ENCODE measurements at places on chromosomes 13 and 19.

- DNase-seq, result no peak
Observed at GRCh38 chr13:60326273-60326672, 70.7 kb upstream of the TDRD3 start.

- DNase-seq, result no peak
Observed at GRCh38 chr13:32525766-32526165, 12.8 kb downstream of the N4BP2L2 start.

- no peak for DNase-seq
Observed at GRCh38 chr19:45474606-45475521, 7.1 kb downstream of the FOSB start.

DNA sequence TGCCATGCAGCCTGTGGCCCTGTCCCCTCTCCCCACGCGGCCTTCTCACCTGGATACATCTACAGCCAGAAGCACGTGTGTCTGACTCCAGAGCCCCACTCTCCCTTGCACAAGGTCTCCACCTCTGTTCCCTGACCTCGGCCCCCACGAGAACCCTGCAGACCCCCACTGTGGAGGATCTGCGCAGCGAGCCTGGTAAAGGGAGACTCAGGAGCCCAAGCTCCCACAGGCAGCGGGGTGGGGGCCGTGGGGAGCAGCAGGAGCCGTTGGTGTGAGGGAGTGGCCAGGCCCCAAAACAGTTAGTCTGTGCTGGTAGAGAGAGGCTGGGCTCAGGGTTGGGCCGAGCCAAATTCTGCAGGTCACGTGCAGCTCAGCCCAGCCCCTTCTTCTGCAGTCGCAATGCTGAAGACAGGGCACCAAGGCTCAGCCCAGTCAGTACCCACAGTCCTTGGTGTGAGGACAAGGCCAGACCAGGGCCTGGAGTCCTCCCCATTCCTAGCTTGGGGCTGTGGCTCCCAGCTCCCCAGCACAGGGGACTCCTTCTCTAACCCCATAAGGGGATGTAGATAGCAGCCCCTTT, 28.7 kb upstream of the SLC7A10 start:
- no peak for DNase-seq

GRCh38 chr13:20570517-20570916, 3.6 kb downstream of the IFT88 start:
- DNase-seq, result no peak

DNA sequence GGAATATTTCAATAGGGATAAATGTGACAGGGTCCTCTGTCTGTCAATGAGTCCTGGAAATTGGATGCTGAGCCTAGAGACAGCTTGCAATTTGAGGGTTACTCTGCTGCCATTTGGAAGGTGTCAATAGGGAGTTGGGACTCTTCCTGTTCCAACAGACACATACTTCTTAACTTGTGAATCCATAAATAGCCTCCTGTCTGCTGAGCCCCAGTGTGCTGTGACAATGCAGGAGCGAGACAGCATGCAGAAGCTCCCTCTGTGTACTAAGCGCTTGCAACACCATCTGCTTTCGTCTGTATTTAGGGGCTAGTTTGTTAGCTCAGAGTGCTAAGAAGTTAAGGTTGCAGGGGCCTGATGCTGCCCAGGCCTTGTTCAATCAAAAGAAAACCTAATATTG, 58.5 kb upstream of the GPR12 start:
- DNase-seq, result no peak

DNA sequence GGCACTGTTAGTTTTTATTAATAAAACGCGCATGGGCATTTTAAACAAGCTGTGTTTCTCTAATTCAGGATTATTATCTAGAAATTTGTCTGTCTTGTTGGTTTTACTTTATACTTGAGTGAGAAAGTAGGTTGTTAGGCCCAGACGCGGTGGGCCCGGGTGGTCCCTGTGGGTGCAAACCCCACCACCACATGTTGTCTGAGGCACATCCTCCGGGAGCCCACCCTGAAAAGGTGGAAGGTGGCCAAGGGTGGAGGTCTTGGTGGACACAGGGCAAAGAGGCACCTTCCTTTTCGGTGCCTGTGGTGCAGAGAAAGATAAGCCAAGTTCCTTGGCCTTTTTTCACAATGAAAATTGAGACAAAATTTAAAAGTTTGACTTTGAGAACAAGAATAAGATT, 16.6 kb downstream of the ATP4B start:
- no peak for DNase-seq

GRCh38 chr19:1004803-1005664, 4.8 kb downstream of the GRIN3B start:
- no peak for DNase-seq

DNA sequence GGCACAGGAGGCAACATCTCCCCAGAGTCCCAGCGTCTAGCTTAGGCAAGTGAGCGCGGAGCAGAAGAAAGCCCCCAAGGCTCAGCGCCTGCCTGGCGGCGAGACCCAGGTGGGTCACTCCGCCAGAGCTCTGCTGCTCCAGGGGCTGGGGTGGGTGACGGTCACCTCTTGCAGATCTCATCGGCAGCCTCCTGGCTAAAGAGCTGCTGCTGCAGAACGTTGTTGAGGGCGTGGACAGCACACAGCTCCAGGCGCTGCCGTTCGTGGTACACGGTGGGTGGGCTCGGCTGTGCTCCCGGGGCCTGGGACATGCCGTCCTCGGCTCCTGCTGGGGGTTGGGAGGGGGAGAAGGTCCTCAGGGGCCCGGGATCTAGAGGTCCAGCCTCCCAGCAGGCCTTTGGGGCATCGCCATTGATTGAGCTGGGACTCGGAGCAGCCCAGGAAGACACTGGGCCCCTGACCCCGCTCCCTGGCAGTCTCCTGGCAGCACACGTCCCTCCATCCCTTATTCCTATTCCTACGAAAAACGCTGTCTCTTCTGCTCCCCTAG, 795 bp downstream of the JOSD2 start:
- no peak for DNase-seq

- DNase-seq, result no peak
Observed at GRCh38 chr13:84651705-84652104, 769.4 kb upstream of the SLITRK1 start.

GRCh38 chr13:77599351-77599750, 63.8 kb downstream of the SCEL start:
- no peak for DNase-seq

- DNase-seq, result no peak
Observed at GRCh38 chr19:52331757-52332156, 4.3 kb upstream of the ZNF610 start.

- DNase-seq, result no peak
Observed at GRCh38 chr13:92315265-92315664, 911.3 kb upstream of the GPC6 start.

DNA sequence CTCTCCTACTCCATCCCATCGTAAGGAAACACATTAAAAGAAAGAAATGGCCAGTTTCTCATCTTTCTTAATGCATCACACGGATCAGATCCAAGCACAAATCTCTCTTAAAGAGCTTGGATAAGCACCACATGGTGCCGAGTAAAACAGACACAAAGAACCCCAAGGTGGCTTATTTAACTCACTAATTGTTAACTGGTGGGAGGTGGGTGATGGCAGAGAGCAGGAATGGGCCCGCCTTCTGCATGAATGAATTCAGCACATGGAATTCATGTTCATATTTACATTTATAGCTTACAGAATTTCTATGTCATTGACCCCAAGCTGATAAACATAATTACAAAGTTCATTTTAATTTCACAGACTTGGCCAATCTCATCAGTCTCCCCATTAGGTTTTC, 89.9 kb downstream of the MZT1 start:
- DNase-seq, result no peak

- no peak for DNase-seq
Observed at GRCh38 chr19:3289971-3290569, 65.6 kb downstream of the CELF5 start.

DNA sequence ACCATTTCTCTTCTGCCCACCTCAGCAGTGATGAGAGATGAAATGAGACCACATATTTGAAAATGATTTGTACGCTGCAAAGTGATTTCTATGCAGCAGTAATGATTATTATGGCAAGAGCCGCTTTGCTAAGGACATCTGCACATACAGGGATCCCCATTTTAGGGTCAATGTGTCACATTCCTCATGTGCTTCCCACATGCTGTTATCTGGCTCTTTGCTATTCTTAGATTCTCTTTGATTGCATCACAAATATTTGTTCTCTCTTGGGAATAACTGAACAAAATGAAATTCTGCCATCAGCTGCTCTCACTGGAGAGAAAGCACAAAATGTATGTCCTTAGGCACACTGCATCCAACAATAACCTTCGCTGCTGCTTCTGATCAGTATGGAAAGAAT, 209.5 kb upstream of the IPO5 start:
- no peak for DNase-seq

DNA sequence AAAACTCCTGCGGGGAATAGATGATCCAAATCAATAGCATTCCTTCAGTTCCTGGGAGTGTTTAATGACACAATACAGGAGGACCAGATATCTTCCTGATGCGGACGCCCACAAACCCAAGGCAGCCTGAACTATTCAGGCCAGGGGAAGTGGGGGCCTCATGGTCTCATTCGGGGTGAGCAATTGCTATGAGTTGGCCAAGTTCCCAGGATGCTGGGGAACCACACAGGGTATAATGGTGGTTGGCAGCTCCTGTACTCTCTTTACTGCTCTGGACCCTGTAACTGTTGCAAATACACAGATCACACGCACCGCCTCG, 401.2 kb downstream of the IRS2 start:
- DNase-seq, result no peak

DNA sequence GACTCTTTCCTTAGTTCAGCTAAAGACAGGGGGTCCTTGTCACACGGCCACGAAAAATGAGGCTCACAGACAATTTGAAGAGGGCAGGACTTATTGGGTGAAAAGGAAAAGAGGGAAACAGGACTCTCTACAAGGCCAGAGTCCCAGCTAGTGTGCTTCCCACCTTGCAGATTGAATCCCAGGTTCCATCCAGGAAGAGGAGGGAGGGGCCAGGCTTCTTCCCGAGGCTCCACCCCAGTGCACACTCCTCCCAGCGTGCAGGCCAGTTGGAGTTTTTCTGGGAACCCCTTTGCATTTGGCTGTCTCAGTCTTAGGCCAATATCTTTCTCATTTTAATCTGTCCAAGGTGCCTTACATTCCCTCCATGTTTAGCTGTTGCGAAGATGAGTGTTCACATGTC, 106.8 kb downstream of the DNAJC3 start:
- DNase-seq, result no peak

GRCh38 chr13:21608961-21609360, 5.0 kb upstream of the MICU2 start:
- DNase-seq, result no peak

- no peak for DNase-seq
Observed at GRCh38 chr19:38663957-38664502, 16.6 kb downstream of the ACTN4 start.

- DNase-seq, result no peak
Observed at GRCh38 chr19:10167459-10167858, 27.3 kb downstream of the DNMT1 start.

DNA sequence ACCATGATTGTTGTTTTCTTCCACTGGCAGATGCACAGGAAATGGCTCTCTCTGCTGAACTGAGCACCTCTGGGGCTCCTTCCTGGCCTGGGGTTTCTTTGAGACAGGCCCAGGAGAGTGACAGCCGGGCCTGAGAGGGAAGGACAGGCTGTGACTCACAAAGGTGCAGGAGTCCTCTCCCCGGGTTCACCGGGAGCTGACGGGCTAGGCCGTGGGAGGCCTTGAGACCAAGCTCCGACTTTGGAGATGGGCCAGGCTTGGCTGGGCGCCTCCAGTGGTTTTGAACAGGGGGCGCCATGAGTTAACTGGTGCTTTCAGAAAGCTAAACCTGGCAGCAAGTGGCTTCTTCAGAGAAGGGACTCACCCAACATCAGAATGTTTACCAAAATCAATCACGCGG, 143.4 kb downstream of the URI1 start:
- DNase-seq, result no peak

DNA sequence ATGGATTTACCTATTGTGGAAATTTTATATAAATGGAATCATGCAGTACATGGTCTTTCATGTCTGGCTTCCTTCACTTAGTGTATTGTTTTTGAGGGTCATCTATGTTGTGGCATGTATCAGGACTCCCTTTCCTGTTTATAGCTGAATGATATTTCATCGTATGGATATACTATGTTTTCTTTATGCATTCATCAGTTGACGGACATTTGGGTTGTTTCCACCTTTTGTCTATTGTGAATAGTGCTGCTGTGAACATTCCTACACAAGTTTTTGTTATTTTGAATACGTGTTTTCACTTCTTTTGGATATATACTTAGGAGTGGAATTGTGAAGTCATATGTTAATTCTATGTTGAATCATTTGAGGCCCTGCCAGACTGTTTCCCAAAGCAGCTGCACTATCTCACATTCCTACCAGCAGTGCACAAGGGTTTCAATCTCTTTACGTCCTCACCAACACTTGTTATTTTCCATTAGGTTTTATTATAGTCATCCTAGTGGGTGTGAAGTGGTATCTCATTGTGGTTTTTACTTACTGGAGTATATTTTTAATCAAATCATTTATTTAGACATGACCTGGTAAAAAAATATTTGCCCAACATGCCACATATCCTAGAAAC, 262.7 kb downstream of the DLEU7 start:
- DNase-seq, result no peak

All from activated effector memory CD4-positive, alpha-beta T cell treated with Interleukin-2 at 50 U/mL for 16 hours (primary cell).